ENCODE measurements at places on chromosomes 7 and 10. TPM values are rescaled to one million over a fixed set of nuclear protein-coding genes. Genes with fewer than 3 reads are reported as not detected.

IFIT1B gene
- total RNA-seq: not detected

VOPP1 gene
- 26.3 TPM for total RNA-seq

SH2D4B gene
- not detected for total RNA-seq

GJD4 gene
- not detected for total RNA-seq

TEX47 gene
- total RNA-seq: not detected

CRYGN gene
- not detected for total RNA-seq

HOXA9 gene
- total RNA-seq: 13.0 TPM

PLXDC2 gene
- 51.3 TPM for total RNA-seq

PPP1R17 gene
- not detected for total RNA-seq

CYP2C18 gene
- total RNA-seq: 11.5 TPM

SPDYE8 gene
- not detected for total RNA-seq

BRAF gene
- total RNA-seq: 52.8 TPM

ARL3 gene
- 7.4 TPM for total RNA-seq

PALD1 gene
- 6.9 TPM for total RNA-seq

KCP gene
- total RNA-seq: 1.2 TPM

TRIM73 gene
- 7.4 TPM for total RNA-seq

Data from vagina (tissue), 2 donors.